ENCODE measurements at places on chromosomes 16 and 17.

- no peak for DNase-seq
Observed at GRCh38 chr17:58059141-58059540, 24.1 kb upstream of the DYNLL2 start.

- DNase-seq: no peak
Observed at GRCh38 chr17:15966183-15966878, 21.4 kb downstream of the ADORA2B start.

- no peak for DNase-seq
Observed at GRCh38 chr17:82298538-82299421, 18.6 kb downstream of the CD7 start.

GRCh38 chr17:36647636-36648035 is 46.3 kb downstream of the MRM1 start:
- no peak for DNase-seq

DNA sequence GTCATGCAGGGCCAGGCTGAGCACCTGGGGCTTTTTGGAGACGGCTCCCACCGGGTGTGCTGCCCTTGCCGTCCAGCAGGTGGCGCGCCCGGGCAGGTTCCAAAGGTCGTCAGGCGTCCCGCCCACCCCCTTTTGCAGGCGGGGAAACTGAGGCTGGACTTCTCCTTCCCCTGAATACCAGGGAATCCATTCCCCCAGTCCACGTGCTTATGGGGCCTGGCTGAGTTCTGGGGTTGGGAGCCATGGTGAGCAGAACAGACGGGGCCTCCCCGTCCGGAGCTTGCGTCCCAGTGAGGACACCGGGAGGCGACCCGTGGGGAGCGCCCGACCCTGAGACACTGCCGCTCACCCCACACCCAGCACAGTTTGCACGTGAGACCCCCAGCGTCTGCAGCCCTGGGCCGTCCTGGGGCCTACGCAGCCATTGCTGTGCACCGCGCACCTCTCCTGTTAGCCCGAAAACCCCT is 51.8 kb upstream of the JPH3 start:
- peak; percentile 37 for DNase-seq

GRCh38 chr16:84614073-84614459 is 3.8 kb downstream of the COTL1 start:
- DNase-seq: no peak

GRCh38 chr17:67531291-67531690 is 154.2 kb downstream of the PITPNC1 start:
- no peak for DNase-seq

DNA sequence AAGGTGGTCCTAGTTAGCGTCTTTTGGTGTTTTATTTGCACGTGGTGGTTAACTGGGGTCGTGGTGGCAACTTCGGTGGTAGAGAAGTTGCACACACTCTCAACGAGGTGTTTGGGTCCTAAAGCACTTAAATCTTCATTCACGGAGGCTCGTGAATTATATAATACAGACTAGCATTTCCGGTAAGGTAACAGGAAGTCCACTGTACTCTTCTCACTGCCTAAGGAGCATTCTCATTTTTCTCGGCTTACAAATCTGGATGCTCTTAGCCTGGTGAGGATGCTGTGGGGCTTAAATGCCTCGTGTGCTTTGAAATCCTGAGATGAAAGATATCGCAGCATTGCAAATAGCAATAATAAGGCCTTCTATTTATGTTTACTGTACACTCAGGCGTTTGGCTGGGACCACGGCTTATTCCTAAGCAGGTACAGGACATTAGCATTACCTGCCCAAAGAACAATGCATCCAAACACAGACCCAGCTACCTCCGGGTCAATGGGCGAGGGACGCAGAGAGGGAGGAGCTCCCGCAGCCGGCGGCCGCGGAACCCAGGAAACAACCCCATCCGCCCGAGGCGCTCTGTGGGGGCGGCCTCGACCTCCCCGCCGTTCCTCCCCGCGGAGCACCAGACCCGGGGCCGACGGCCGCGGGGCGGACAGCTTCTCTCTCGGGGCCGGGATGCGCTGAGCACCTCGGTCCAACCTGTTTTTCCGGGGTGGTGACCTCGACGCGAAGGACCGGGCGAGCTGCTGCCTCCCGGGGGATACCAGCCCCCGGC is 856 bp downstream of the DNAJA2 start:
- peak; percentile 16 for DNase-seq

- no peak for DNase-seq
Observed at GRCh38 chr16:81661082-81661481, 118.0 kb upstream of the PLCG2 start.

DNA sequence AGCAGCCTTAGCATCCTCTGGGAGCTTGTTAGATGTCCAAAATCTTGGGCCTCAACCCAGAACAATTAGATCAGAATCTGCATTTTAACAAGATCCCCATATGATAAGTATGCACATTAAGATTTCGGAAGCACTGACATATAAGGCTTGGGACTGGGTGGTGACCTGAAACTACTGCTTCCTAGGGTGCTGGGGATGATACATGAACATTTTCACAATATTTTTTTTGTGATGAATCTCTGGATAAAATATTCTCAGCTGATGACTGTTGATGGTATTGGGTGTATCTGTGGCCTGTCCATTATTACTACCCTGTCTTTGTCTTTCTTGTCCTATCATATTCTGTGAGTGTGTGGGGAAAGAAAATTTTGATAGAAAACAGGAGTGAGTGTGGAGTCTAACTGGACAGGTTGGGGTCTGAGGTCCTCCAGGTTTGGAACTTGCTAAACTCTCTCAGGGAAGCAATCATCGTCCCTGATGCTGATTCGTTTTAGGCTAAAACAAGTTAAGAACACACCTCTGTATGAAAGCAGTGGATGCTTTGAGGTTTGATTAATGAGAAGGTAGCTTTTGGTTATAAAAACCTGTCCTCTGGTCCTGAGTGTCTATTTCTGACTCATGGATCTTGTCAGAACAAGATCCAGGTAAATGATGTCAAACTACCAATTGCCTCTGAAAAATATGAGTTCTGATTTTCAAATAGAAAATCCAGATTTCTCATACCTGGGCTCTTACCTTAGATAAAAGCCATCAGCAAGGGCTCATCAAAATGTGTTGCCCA is 23.2 kb downstream of the KRT23 start:
- no peak for DNase-seq

DNA sequence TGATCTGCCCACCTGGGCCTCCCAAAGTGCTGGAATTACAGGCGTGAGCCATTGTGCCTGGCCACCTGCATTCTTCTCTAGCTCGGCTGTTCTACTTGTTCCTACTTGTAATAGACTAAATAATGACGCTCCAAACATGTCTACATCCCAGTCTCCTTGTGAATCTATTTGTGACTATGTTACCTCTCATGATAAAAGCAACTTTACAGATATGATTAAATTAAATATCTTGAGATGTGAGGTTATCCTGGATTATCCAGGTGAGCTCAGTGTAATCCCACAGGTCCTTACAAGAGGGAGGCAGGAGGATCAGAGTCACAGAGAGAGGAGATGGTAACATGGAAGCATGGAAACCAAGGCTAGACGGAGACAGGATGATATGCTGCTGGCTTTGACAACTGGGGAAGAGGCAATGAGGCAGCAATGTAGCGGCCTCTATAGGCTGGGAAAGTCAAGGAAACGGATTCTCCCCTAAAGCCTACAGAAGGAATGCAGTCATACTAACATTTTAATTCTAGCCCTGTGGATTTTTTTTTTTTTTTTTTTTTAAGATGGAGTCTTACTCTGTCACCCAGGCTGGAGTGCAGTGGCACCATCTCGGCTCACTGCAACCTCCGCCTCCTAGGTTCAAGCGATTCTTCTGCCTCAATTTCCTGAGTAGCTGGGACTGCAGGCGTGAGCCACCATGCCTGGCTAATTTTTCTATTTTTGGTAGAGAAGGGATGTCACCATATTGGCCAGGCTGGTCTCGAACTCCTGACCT is 5.0 kb upstream of the LASP1 start:
- no peak for DNase-seq

DNA sequence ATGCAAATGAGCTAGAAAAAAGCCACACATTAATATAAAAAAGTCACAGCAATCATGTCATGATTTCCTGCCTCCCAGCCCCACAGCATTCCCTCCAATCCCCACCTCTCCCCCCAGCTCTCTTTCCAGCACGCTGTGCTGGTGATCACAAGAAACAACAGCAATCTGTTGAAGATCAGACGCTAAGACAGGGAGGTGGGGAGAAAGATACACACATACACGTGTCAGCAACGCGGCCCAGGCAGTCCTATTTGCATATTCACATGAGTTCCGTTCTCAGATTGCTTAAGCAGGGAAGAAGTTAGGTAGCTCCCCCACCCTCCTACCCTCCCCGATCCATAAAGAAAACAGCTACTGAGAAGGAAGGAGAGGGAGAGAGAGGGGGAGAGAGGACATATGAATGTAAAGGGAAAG is 405.5 kb upstream of the PSMD7 start:
- no peak for DNase-seq

DNA sequence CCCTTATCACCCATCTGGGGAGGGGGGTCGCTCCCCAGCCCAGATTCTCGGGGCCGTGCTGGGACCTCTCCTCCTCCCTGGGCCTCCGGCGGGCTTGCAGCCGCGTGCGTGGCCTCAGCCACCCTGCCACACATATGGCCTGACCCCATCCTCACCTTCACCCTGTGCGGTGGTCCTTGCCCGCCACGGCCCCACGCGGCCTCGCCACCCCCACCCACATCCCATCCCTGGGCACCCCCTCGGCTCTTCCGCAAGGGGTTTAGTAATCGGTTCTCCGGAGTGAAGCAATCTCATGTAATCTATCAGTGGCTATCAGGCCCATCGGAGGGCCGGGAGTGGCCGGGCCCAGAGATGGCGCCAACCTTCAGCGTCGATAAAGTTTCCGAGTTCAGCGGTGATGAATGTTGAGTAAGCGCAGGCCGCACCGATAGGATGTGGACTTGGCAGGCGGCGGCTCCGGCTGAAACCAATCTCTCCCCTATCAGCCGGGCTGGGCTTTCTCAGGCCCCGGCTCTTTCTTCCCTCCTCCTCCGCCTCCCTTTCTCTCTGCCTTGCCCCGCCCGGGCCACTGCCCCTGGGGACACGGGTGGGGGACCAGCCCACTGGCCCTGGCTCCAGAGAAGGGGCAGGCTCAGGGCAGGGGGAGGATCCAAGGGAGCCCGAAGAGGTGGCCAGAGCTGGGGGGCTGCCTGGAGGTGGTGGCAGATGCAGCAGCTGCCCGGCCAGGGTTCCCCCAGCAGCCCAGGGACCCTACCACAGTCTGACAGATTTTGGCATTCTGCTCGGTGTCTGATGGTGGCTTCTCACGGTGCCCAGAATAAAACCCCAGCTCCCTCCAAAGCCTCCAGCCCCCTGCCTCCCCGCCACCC is 20.8 kb downstream of the ZFPM1 start:
- no peak for DNase-seq

DNA sequence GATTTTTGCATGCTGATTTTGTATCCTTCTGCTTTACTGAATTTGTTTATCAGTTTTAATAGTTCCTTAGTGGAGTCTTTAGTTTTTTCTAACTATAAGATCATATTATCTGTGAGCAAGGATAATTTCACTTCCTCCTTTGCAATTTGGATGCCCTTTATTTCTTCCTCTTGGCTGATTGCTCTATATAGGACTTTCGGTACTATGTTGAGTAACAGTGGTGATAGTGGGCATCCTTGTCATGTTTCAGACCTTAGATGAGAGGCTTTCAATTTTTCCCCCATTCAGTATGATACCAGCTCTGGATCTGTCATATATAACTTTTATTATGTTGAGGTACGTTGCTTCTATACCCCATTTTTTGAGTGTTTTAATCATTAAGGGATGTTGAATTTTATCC is 224.5 kb upstream of the CNTNAP4 start:
- DNase-seq: no peak

- no peak for DNase-seq
Observed at GRCh38 chr17:47239967-47240651, 13.5 kb upstream of the ITGB3 start.

DNA sequence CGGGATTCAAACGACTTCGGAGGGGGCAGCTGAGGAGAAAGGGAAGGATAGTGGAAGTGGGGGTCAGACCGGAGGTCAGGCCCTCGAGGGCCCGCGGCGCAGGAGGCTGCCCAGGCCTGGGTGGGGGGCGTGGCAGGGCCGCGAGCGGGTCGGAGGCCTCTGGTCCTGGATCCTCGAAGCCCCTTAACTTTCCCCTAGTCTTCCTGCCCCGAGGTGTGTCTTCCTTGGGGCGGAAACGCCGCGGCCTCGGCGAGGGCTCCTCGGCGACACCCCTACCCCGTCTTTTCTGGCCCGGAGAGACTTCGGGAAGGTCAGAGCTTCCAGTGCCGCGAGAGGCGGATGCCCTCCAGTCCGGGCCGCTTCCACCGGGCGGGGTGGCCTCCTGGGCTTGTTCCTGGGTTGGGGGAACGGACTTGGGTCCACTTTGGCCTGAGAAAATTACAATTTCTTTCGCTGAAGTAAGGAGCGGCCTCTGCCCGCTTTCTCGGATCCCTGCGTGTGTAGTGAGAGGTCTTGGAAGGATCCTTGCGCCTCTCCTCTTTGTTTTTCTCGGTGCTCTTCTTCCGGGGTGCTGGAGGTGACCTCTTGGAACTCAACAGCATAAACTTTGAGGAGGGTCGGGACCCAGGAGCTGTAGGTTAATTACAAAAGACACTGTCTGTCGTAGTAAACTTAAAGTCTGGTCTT is 491 bp downstream of the IST1 start:
- DNase-seq: no peak

- no peak for DNase-seq
Observed at GRCh38 chr17:1829216-1829591, 498 bp downstream of the SMYD4 start.

- no peak for DNase-seq
Observed at GRCh38 chr16:70689970-70690891, 4.4 kb upstream of the MTSS2 start.

GRCh38 chr17:78112518-78113471 is 15.8 kb downstream of the TMC6 start:
- peak; percentile 63 for DNase-seq

GRCh38 chr16:4591191-4591590 is 23.5 kb downstream of the UBALD1 start:
- DNase-seq: no peak

DNA sequence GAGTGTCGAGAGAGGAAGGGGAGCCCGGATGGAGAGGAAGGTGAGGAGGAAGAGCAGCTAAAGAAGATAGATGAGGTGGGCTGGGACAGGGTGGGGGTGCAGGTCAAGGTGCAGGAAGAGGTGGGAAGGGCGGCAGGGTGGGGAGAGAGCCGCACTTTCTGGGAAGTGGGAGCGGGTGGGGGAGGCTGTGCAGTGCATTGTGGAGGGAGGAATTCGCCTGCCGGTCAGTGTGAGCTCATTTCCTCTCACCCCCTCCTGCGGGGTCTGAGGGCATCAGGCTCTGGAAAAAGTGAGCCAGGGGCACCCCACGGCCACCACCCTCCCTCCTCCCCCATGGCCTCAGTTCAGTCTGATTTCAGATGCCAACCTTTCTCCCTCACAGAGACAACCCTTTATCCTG is 2.5 kb upstream of the ARHGAP23 start:
- DNase-seq: no peak

DNA sequence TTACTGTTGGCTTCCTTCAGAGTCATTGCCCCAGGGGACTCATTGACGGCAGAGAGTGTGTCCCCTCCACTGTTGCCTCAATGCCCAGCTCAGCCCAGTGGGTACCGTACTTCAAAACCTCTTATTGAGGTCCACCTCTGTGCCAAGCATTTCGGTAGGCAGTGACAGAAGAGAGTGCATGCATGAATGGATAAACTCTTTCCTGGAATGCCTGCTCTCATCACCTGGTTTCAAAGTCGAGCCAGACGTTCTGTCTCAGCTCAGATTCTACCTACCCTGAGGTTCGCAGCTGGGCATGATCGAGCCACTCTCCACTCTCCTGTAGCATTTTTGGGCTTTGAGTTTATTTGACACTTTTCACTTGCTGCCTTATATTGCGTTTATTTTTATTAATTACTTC is 647.0 kb downstream of the MAF start:
- no peak for DNase-seq

GRCh38 chr16:86735727-86736126 is 157.4 kb downstream of the FOXL1 start:
- no peak for DNase-seq
